ENCODE measurements at places on chromosomes 5 and 9. TPM values are rescaled to one million over a fixed set of nuclear protein-coding genes. Genes with fewer than 3 reads are reported as not detected.
A peak's percentile ranks its signal among the peaks of the same experiment; 100 is the strongest.

DNA sequence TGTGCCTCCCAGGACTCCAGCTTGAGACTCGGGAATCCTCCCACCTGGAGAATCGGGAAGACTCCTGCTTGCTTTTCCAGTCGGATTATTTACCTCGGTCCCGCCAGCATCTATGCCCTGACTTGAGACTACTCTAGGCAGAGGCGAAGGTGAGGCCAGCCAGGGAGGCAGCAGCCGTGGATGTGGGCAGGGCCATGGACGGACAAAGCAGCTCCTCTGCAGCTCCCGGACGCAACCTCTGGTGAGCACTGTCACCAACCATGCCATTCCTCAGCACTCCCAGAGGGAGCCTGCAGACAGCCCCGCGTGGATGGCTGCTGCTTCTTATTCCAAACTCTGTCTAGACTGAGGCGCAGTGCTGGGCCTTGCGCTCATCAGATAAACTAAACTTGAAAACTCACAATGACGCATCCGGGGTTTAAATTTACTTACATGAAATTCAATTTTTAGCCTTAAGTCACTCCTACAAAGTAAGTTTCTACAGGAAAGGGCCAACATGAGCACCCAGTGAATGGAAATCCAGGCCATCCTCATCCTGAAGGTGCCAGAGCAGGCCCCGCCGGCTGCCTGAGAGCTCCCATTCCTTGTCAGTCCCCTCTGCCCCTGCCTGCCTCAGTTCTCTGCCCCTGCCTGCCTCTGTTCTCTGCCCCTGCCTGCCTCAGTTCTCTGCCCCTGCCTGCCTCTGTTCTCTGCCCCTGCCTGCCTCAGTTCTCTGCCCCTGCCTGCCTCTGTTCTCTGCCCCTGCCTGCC is 17.8 kb downstream of the MED10 start:
- H3K27me3 ChIP-seq = no peaks in the 10 kb centered on the region
- DNase-seq = no peak
- no peak overlapping the region for H3K4me3 ChIP-seq
- no peaks in the 10 kb centered on the region for H3K36me3 ChIP-seq
- peaks cover 4% of the 10 kb centered on the region for H3K4me1 ChIP-seq
- no peak overlapping the region for H3K27ac ChIP-seq

Gene GOLGA2
- total RNA-seq = 32.6 TPM

GRCh38 chr5:171127314-171127713 is 181.7 kb upstream of the TLX3 start:
- no peak overlapping the region for H3K27ac ChIP-seq
- H3K4me1 ChIP-seq = no peaks in the 10 kb centered on the region
- no peaks in the 10 kb centered on the region for H3K36me3 ChIP-seq
- no peaks in the 10 kb centered on the region for H3K27me3 ChIP-seq
- DNase-seq = no peak
- no peak overlapping the region for H3K4me3 ChIP-seq

- no peaks in the 10 kb centered on the region for H3K27me3 ChIP-seq
- no peak overlapping the region for H3K27ac ChIP-seq
- H3K4me1 ChIP-seq = no peaks in the 10 kb centered on the region
- no peak overlapping the region for H3K4me3 ChIP-seq
These were observed 240.9 kb upstream of the TBCA start for GRCh38 chr5:78016863-78017529.

DNA sequence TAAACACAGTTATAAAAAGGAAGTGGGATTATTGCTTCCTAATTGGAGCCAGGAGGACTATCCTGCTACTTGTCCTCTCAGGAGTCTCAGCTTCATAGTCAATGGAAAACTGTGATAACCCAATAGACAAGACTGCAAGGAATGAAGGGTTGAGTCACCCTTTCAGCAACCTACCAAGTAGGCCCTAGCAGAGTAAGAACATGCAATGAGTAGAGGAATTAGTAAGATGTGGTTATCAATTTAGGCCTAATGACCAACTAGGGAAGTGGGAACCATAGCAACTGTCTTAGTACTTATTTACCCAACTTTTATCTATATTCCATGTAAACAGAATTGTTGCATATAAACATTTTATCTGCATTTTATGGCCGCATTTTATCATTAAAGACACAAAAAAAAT is 310.1 kb downstream of the RFX3 start:
- no peak for DNase-seq
- H3K27me3 ChIP-seq = no peaks in the 10 kb centered on the region
- H3K4me1 ChIP-seq = no peaks in the 10 kb centered on the region
- H3K36me3 ChIP-seq = no peaks in the 10 kb centered on the region
- H3K27ac ChIP-seq = no peak overlapping the region
- H3K4me3 ChIP-seq = no peak overlapping the region

Gene XPA
- total RNA-seq = 10.8 TPM

- no peaks in the 10 kb centered on the region for H3K27me3 ChIP-seq
- H3K4me1 ChIP-seq = peaks cover 24% of the 10 kb centered on the region
- DNase-seq = no peak
- no peaks in the 10 kb centered on the region for H3K36me3 ChIP-seq
These were observed 871 bp downstream of the TRIO start for GRCh38 chr5:14143841-14144585.

DNA sequence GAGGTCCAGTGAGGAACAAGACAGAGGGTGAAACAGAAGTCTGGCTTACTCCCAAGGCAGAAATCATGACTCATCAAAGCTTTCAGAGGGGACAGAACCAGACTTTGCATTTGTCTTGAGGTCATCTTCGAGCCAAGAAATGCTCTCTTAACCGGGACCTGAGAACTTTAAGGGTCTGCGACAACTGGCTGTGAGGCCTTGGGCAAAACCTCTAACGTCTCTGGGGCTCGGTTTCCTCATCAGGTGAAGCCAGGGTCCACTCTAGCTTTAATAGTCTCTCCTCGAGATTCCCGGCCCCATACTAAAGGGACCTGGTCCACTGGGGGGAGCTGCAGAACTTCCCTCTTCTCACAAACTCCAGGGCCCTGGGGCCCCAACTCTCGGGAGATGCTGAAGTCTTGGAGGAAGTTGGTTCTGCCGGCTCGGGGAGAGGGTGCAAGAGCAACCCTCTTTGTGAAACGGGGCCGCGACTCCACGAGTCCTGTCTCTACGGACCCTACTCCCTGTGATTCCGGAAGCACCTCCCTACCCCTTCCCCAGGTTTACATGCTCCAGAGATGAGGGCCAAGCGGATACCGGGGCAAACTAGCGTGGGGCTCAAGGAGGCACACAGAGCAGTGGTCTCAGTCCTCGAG is 2.6 kb downstream of the GLIS3 start:
- no peaks in the 10 kb centered on the region for H3K36me3 ChIP-seq
- peak overlapping the region; percentile 71 for H3K4me3 ChIP-seq
- H3K4me1 ChIP-seq = peaks cover 8% of the 10 kb centered on the region
- DNase-seq = no peak
- no peak overlapping the region for H3K27ac ChIP-seq

DNA sequence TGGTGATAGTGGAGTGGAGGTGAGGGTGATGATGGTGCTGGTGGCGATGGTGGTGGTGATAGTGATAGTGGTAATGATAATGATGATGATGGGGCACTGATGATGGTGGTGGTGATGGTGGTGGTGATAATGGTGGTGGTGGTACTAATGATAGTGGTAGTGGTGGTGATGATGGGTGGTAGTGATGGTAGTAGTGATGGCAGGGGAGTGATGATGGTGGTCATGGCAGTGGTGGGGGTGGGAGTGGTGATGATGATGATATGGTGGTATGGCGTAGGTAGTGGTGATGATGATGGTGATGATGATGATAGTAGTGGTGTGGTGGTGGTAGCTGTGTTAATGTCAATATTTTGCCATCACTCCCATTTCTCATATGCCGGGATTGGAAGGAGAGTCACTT is 44.5 kb upstream of the ORM1 start:
- no peak overlapping the region for H3K4me3 ChIP-seq
- no peak overlapping the region for H3K27ac ChIP-seq
- H3K4me1 ChIP-seq = no peaks in the 10 kb centered on the region
- no peaks in the 10 kb centered on the region for H3K36me3 ChIP-seq

GRCh38 chr5:16759147-16759773 is 142.5 kb upstream of the RETREG1 start:
- H3K4me3 ChIP-seq = no peak overlapping the region
- no peaks in the 10 kb centered on the region for H3K36me3 ChIP-seq
- H3K4me1 ChIP-seq = no peaks in the 10 kb centered on the region
- peak; percentile 5 for DNase-seq
- H3K27ac ChIP-seq = no peak overlapping the region

- DNase-seq = no peak
- H3K27me3 ChIP-seq = no peaks in the 10 kb centered on the region
- H3K36me3 ChIP-seq = no peaks in the 10 kb centered on the region
- H3K27ac ChIP-seq = no peak overlapping the region
- H3K4me1 ChIP-seq = no peaks in the 10 kb centered on the region
- no peak overlapping the region for H3K4me3 ChIP-seq
These were observed 222.8 kb downstream of the NR2F1-AS1 start for GRCh38 chr5:93358176-93358575.

DNA sequence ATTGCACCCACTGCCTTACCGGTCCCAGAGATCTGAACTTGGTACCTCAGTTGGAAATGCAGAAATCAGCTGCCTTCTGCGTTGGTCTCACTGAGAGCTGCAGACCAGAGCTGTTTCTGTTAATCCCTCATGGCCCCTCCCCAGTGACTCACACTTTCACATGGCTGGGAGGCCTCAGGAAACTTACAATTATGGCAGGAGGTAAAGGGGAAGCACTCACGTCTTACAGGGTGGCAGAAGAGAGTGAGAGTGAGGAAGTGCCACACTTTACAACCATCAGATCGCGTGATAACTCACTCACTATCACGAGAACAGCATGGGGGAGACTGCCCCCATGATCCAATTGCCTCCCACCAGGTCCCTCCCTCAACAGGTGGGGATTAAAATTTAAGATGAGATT is 648.5 kb downstream of the MTRR start:
- no peaks in the 10 kb centered on the region for H3K27me3 ChIP-seq
- H3K27ac ChIP-seq = no peak overlapping the region
- no peaks in the 10 kb centered on the region for H3K4me1 ChIP-seq
- H3K4me3 ChIP-seq = no peak overlapping the region
- DNase-seq = no peak

Gene WNT8A
- total RNA-seq = not detected

DNA sequence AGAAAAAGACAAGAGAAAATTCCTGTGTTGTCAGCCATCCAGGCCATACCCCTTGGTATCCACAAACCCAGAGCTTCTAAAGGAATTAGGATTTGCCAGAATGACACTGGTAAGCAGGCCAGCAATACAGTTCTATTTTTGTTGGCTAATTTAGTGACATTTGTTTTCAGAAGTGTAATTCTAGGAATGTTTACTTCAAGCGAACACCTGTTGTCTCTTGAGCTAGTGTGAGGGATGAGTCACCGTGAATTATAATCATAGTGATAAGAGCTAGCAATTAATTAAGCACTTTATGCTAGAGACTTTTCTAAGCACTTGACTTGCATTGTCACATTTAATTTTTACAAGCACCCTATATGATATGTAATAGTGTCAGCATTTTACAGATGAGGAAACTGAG is 99.2 kb downstream of the PRKACG start:
- no peaks in the 10 kb centered on the region for H3K27me3 ChIP-seq
- DNase-seq = no peak
- H3K4me1 ChIP-seq = peaks cover 27% of the 10 kb centered on the region
- H3K4me3 ChIP-seq = no peak overlapping the region
- H3K36me3 ChIP-seq = no peaks in the 10 kb centered on the region

Gene ACSL6
- 0.05 TPM for total RNA-seq

DNA sequence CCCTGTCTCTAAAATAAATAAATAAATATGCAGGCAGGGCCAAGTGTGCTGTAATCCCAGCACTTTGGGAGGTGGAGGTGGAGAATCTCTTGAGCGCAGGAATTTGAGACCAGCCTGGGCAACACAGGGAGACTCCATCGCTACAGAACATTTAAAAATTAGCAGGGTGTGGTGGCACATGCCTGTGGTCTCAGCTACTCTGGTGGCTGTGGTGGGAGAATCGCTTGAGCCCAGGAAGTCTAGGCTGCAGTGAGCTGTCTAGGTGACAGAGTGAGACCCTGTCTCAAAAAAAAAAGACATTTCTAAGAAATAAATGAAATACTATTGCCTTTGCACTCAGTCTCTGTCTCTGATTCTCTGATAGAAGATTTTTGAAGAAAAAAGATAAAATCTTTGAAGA is 1.2 kb upstream of the PCDHGA10 start:
- H3K27ac ChIP-seq = no peak overlapping the region
- no peaks in the 10 kb centered on the region for H3K27me3 ChIP-seq
- H3K4me3 ChIP-seq = no peak overlapping the region

Data from GM12878 (cell line).